ENCODE measurements at places on chromosomes 1 and 21.

DNA sequence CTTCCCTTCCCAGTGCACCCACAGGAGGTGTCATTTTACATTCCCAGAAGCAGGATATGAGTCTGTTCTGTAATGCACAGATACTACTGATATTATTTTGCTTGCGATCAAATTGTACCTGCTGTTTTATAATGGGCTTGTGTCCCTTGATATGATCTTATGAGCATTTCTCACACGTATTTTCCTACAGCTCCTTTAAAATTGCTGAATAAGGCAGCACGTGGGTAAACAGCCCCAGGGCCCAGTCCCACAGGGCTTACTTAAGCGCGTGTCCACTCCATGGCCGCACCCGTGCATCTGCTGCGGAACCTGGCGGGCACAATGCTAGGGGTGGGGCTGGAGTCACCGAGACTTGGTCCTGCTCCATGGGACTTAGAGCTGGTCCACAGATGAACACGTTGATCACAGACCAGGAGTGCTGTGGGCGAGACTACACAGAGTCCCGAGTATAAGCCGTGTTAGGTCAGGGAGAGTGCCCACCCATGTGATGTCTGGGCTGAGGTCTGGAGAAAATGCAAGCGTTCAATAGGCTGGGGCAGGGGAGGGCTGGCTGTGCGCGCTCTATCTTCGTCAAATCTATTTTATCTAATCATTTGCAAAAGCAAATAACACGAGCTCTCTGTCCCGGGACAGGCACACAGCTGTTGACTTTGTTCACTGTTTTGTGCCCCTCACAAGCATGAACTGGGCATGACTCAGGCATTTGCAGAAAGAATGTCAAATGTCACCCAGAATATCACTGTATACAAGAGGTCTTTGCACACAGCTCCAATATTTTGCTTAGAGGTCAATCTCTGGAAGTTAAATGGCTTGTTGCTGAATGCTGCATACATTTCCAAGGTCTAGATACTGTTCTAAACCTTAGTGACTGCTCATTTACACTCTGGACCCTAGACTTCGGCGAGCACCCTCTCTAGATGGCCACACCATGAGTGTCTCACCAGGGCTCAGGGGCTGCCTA, 119.3 kb downstream of the CRYAA start:
- no peak for DNase-seq

- DNase-seq = peak; percentile 86
Observed at GRCh38 chr1:17128361-17128760, 9.1 kb upstream of the PADI2 start.

DNA sequence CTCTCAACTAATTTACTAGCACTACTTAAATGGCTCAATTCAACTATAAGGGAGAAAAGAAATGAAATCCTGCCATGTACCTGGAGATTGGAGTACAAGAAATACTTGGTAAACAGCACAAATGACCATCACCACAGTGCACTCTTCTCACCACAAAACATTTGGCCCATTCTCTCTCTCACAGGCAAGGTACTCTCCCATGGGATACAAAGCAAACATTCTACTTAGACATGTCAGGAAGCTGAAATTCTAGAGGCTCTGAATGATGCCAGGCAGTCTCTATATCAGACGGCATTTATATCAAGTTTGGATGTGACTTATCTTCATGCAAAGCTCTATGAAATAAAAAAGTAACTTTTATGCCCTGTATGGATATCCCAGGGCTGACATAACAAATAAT, 72.5 kb downstream of the DPT start:
- no peak for DNase-seq

- DNase-seq = peak; percentile 66
Observed at GRCh38 chr1:211698161-211699026, 23.0 kb upstream of the NEK2 start.

DNA sequence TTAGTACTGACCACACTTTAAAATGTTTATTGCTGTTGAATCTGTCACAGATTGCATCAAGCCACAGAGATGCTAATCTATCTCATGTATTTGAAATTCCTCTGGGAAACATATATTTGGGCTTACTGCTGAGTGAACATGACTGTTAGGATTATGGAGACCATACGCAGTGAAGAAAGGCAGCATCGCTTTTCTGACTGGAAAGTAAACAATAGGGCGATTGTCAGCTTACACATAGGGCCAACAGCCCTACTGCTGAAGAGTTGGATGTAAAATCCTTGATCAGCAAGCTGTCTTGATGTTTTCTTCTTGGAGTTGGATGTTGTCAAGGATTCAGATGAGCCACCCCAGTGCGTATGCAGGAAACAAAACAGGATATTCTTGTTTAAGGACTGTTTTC, 368.7 kb upstream of the ADGRL2 start:
- DNase-seq = no peak

- DNase-seq = no peak
Observed at GRCh38 chr1:25858494-25858893, 763 bp downstream of the AUNIP start.

- DNase-seq = no peak
Observed at GRCh38 chr1:180221462-180221861, 8.6 kb upstream of the LHX4 start.

Measured in hematopoietic multipotent progenitor cell (in vitro differentiated cells).